ENCODE measurements at places on chromosomes 7 and 10.

- no peak for DNase-seq
Observed at GRCh38 chr7:115634633-115635032, 395.9 kb downstream of the TFEC start.

DNA sequence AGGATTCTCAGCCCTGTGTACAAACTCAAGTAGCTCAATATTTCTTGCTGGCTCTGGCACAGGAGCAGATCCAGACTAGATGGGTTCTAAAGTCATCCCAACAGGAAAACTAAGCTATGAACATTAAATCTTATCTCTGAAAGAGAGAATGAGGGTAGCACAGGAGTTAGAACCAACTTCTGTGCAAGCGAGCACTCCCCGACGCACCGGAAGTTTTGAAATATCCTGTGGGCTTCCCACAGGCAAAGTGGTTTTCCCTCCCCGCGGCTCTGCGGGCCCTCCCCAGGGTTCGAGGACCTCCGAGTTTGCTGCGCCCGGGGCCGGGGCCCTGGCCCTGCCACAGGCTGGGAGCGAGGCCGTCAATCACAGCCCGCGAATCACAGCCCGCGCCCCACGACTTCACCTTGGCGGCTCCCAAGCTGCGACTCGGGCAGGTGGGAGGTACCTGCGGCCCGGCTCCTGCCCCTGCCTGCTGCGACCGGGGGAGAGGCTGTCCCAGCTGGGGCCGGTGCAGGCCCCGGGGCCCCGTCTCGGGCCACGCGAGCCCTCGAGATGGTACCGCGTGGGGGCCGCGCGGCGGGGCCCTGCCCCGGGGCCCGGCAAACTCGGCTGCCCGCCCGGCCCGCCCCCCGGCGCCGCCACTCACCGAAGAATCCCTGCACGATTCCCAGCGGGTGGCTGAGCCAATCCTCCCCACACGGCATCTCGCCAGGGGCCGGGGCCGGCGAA is 598 bp downstream of the MCMBP start:
- peak; percentile 69 for DNase-seq

GRCh38 chr7:21671859-21672258 is 129.0 kb downstream of the DNAH11 start:
- DNase-seq: peak; percentile 76

DNA sequence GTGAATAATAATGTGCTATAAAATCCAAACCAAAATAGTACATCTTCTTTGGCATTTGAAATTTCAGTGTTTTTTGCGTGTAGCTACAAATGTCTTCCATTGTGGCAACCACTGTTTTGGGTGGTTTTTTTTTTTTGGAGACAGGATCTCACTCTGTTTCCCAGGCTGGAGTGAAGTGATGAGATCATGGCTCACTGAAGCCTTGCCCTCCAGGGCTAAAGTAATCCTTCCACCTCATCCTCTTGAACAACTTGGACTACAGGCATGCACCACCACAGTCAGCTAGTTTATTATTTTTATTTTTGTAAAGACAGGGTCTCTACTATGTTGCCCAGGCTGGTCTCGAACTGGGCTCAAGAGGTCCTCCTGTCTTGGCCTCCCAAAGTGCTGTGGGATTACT is 455.1 kb downstream of the AUTS2 start:
- DNase-seq: no peak

DNA sequence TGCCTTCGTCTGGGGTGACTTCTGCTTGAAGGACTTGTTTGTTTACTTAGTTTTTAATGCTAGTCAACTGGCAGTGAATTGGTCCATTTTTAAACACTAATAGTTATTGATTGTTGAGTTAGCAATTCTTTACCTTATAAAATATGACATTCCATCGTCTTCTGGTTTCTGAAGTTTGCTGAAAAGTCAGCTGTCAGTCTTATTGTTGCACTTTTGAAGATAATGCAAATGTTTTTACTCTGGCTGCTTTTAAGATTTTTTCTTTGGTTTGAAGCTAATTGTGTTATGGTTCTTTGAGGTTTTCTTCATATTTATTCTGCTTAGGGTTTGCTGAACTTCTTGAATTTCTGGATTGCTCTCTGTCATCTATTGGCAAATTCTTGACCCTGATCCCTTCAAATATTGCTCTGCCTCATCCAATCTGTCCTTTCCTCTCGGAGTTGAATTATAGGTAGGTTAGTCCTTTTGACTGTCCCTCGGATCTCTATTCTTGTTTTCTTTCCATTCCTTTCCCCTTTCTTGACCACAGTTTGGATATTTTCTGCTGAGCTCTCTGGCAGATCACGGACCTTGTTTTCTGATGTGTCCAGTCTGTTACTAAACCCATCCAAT is 24.2 kb downstream of the MGMT start:
- no peak for DNase-seq

- DNase-seq: peak; percentile 62
Observed at GRCh38 chr10:3192856-3193635, 20.5 kb upstream of the PITRM1 start.

DNA sequence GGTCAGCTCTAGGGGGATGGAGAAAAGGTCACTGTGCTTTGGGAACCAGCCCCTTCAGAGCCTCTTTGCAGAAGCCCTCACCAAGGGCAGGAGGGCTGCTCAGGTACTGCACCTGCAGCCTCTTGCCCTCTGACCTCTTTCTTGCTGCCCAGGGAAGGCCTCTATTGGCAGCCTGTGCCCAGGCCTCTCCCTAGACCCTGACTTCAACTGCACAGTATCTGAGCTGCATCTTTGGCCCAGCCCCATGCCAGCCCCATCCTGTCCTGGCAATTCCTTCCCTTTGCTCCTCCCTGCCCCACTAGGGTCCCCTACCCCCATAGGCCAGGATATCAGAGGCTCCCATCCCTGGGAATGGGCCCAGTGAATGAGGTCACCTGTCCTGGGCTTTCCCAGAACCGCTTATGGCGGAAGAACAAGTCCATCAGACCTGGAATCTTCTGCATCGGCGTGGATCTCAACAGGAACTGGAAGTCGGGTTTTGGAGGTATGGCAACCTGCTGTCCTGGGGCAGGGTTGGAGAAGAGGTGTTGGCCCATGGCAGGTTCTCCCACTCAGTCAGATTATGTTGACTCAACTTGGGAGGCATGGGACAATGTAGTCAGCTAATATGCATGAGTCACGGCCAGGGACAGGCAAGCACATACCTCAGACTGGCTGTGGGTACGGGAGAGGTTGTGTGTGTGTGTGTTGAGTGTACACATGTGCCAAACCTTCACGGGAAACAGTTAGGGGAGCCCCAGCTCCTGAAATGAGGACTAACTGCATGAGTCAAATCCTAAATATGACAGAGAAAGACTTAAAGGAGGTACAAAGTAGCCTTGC is 17.1 kb upstream of the CPA1 start:
- peak; percentile 80 for DNase-seq

DNA sequence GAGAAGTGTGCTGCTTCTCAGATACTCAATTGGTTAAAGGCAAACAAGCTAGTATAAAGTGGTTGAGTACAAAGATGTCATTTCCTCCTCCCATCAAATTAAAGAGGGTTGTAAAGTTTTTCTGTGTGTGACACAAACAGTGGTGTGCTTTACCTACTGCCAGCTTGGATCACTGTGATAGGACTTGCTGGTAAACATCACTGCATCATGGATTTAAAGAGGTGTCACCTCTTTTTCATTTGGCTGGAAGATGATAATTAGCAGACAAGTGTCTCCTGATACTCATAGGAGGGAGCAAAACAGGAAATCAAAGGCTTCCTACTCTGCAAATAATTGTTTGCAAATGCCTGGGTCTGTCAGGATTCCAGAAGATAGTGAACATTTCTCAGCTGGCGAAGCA is 200.5 kb downstream of the MDFIC start:
- no peak for DNase-seq

DNA sequence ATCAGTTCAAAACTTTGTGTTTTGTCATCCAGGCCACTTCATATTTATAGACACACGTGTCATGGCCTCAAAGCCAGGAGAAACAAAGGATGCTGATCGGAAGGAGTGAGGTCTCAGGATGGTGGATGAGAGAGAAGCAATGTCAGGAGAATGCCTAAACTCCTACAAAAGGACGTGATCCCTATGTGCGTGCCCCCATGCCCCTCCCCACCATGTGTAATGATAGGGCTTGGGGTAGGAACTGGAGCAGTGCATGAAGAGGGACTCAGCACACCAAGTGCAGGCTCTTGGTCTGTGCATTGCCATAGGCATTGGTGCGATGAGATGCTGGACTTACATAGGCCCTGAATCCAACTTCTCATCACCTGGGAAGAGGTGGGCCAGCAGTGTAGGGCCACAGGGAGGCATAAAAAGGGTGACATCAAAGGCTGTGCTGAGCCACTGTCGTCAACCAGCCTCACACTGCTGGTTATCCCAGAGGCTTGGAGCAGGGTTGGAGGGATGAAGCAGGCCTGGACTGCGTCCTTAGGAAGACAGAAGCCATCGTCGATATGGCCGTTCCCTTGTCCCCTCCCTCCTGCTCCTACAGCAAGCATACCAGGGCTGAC is 46.9 kb upstream of the GDF10 start:
- no peak for DNase-seq

DNA sequence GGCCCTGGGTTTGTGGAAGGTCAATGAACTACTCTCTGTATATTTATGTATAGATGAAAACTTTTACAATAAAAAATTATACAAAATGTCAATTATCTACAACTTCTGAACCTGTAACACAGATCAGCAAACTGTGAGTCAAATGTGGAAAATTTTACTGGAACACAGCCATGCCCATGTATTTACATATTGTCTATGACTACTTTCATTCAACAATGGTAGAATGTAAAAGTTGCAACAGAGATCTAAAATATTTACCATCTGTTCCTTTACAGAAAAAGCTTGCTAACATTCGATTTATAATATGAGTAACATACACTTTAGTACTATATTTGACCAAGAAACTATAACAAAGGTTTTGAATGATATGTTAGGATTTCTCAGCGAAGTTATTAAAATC is 481.6 kb downstream of the PARD3 start:
- DNase-seq: no peak

- DNase-seq: no peak
Observed at GRCh38 chr7:70034999-70035398, 436.7 kb downstream of the AUTS2 start.

DNA sequence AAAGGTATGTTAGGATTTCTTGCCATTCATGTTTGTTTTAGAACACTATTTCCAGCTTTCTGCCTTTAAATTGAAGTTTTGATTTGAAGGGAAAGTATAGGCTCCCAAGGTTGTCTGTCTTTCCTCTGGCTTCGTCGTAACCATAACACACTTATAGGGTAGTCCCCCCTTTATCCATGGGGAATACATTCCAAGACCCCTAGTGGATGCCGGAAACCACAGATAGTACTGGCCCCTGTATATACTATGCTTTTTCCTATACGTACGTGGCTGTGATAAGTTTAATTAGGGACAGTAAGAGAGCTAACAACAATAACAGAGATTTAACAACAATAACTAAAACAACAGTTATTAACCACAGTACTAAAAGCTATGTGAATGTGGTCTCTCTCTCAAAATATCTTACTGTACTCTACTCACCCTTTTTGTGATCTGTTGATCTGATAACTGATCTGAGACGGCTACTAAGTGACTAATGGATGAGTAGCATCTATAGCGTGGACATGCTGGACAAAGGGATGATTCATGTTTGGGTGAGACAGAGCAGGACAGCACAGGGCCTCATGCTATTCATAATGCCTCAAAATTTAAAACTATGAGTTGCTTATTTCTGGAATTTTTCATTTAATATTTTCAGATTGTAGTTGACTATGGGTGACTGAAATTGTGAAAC is 273.1 kb downstream of the AUTS2 start:
- DNase-seq: no peak

GRCh38 chr7:125555916-125556315 is 626.3 kb upstream of the POT1 start:
- DNase-seq: no peak

- no peak for DNase-seq
Observed at GRCh38 chr10:80204677-80205476, 460 bp downstream of the ANXA11 start.
